ENCODE measurements at places on chromosomes 1 and 21. TPM values are rescaled to one million over a fixed set of nuclear protein-coding genes. Genes with fewer than 3 reads are reported as not detected.

GRCh38 chr1:97942161-97943123 lies 21.6 kb upstream of the DPYD start:
- no peak for DNase-seq
- H3K36me3 ChIP-seq: no peaks in the 10 kb centered on the region
- no peaks in the 10 kb centered on the region for H3K27me3 ChIP-seq
- H3K27ac ChIP-seq: no peak overlapping the region
- H3K4me1 ChIP-seq: no peaks in the 10 kb centered on the region

DNA sequence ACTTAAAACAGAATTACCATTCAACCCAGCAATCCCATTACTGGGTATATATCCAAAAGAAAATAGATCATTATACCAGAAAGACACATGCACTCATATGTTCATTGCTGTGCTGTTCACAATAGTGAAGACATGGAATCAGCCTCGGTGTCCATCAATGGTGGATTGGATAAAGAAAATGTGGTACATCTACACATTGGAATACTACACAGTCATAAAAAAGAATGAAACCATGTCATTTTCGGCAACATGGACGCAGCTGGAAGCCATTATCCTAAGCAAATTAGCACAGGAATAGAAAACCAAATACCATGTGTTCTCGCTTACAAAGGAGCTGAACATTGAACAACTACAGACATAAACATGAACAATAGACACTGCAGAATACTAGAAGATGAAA lies 244.8 kb upstream of the PROX1 start:
- H3K27me3 ChIP-seq: no peaks in the 10 kb centered on the region
- DNase-seq: no peak
- no peaks in the 10 kb centered on the region for H3K4me1 ChIP-seq
- H3K27ac ChIP-seq: no peak overlapping the region
- no peaks in the 10 kb centered on the region for H3K36me3 ChIP-seq
- no peak overlapping the region for H3K4me3 ChIP-seq

- no peaks in the 10 kb centered on the region for H3K36me3 ChIP-seq
- H3K4me3 ChIP-seq: no peak overlapping the region
- H3K27ac ChIP-seq: no peak overlapping the region
- no peaks in the 10 kb centered on the region for H3K4me1 ChIP-seq
Measured at GRCh38 chr1:239742416-239743109, 349.1 kb upstream of the FMN2 start.

Gene CNR2
- total RNA-seq: not detected

GRCh38 chr1:173688300-173688699 lies 18.6 kb upstream of the ANKRD45 start:
- DNase-seq: no peak
- H3K4me3 ChIP-seq: no peak overlapping the region
- no peaks in the 10 kb centered on the region for H3K27me3 ChIP-seq
- H3K4me1 ChIP-seq: peaks cover 29% of the 10 kb centered on the region
- 0 out of 2 replicates have a peak, but pooled peaks cover 7% of the 10 kb centered on the region for H3K36me3 ChIP-seq
